CD4-positive, alpha-beta T cell treated with Interleukin-2 at 100 ng/mL for 4 hours (primary cell): ENCODE measurements at places on chromosomes 11 and 22.

DNA sequence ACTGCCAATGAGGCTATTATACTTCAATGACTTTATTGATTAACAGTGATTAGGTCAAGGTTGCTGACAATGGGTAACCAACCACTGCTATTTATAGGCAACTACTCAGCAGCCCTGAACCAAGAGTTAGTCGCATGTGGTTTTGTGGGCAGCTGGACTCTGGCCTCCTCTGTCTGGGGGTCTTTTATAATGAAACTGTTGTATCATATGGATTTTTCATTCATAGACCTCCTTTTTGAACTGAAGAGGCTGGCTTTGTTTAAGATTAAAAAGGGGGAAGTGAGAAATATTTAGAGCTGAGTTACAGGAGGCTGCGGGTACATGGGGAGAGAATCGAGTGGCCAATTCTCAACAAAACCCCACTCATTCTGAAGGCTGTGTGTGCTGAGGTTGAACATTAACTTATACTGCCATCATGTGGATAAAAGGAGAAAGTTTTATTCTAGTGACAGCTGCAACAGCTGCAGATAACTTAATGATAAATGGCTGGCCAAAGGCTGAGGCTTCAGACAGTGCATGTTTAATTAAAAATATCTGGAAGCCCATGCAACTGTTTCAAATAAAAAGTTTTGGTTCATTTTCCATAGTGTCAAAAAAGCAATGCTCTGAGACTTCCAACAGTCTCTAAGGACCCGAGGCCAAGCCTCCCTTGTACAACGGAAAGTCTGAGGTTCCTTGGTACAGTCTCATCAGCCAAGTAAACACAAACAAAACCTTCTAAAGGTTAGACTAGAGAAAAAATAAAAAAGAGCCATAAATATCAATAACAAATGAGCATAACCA, 682.6 kb downstream of the KCNA4 start:
- DNase-seq: no peak

GRCh38 chr11:45961751-45962240, 39.3 kb downstream of the LARGE2 start:
- DNase-seq: no peak

- DNase-seq: no peak
These were observed 82.2 kb upstream of the AKIP1 start for GRCh38 chr11:8828580-8829361.

DNA sequence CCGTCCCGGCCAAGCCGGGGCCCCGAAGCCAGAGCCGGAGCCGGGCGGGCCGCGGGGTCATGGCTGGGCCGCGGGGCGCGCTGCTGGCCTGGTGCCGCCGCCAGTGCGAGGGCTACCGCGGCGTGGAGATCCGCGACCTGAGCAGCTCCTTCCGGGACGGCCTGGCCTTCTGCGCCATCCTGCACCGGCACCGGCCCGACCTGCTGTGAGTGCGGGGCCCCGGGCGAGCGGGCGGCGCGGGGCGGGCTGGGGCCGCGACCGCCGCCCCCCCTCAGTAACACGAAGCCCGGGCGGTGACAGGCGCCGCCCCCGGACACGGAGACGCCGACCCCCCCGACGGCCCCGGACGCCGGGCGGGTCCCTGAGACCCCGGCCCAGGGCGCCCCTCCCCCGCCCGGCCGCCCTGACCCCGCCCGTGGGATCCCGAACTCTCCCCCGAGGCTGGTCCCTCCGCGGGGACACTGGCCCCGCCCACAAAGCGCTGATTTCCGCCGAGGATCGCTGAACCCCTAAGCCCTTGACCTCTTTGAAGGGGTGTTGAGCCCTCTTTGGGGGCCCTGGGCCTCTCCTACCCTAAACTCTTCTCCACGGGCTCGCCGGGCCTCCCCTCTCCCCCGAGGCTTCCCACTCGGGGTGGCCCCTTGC, 389 bp downstream of the MICALL1 start:
- DNase-seq: peak; percentile 31
